ENCODE measurements at places on chromosomes 7 and 10.

- peak; percentile 72 for DNase-seq
Observed at GRCh38 chr10:71569775-71570588, 149.6 kb downstream of the C10orf105 start.

DNA sequence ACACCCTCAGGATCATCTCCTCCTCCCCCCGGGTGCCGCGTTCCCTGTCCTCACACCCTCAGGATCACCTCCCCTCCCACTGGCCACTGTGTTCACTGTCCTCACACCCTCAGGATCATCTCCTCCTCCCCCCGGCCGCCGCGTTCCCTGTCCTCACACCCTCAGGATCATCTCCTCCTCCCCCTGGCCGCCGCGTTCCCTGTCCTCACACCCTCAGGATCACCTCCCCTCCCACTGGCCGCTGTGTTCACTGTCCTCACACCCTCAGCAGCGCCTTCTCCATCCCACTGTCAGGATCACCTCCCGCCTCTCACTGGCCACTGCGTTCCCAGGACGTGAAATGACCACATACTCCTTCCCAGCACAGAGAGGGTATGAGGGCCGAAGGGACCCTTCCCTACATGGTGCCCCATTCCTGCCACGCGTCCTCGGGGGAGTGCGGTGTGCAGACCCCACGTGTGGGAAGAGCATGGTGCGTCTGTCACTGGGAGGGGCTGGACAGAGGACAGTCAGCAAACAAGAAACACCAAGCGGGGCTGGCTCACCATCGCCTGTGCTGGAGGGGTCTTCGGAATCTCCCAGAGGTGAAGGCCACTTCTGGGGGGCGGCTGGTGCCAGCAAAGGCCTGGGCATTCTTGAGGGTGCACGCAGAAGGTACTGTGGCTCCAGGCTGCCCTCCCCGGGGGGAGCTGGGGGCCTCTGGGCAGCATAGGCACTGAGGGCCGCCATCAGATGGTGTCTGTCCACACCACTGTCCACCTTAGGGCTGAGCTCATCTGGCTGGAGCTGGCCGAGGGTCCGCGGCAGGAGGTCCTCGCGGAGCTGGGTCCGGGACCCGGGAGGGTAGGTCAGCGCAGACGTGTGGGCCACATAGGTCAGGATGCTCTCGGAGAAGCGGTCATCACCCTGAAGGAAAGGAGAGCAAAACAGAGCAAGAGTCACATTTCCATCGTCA lies 421.0 kb downstream of the PTPRN2 start:
- DNase-seq: no peak

DNA sequence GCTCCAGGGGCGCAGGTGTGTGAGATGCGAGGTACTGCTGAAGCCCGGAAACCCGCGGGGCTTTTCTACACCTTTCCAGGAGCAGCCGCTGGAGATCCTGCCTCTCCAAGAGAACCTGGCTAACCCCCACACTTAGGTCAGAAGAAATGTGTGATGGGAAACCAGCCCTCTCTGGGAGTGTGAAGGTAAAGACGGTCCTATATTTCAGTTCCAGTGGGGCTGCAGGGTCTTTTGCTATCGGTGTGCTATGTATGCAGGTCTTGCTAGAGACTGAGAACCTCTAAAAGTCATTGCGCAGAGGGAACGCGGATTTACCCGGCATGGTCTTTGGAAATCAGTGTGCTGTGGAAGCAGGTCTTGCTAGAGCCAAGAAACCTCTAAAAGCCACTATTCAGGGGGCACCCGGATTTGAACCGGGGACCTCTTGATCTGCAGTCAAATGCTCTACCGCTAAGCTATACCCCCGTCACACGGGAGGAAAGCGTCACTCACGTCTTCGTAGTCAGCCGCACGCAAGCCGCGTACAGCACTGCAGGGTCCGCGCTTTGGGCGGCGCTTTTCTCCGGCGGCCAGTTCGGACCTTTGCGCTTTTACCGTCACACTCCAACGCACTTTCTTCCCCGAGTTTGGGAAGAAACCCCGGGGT lies 46.0 kb downstream of the ZNF777 start:
- DNase-seq: peak; percentile 16

DNA sequence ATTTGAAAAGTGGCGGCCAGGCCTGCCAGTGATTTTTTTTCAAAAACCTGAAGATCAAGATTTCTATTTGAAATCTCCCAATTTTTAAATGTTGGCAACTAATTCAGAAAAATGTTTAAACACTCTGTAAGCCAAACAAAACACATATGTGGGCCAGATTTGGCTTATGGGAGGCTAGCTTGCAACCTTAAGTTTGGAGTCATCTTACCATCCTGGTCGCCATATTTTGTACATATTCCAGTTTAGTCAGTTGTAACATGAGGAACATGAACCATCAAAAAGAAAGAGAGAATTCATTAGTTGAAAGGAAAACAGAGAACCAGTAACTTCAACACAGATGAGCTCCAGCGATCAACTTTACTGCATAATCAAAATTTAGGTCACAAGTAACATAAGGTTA lies 115.4 kb downstream of the TMEM26 start:
- no peak for DNase-seq

DNA sequence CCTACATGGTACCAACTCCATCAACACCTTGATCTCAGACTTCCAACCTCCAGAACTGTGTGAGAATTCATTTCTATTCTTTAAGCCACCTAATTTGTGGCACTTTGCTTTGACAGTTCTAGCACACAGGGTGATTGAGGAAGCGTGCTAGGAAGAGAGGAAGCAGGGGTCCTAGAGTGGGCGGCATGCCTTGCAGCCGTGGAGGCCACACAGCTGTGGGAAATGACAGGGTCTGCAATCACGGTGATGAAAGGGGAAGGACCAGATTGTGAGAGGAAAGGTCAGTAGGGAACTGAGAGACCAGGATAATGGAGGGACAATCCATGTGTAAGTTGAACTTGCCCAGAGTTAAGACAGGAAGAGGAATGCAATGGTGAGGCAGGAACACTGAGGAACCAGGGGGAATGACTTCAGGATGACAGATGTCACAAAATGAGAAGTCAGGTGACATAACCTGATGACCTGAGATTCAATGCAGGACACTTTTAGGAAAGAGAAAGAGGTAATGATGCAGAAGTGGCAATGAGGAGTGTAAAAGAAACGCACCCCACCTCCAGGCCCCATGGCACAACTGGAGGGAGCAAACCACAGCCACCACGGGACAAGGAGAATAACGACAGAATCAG lies 87.3 kb upstream of the PIK3CG start:
- no peak for DNase-seq

DNA sequence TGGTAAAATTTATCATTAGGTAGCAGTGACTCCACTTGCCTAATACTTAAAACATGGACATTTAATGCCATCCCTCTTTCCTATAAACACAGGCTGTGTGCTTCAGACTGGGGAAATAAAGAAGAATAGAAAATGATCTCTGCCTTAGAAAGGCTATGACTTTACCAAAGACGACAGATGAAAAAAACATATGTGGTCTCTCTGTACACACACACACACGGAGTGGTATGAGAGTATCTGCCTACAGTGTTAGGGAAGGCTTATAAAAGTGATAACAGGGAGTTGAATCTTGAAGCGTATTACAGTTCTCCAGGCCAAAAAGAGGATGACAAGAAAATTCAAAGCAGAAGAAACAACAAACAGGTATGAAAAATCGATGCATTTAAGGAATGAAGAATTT lies 38.2 kb downstream of the MINDY3 start:
- no peak for DNase-seq

DNA sequence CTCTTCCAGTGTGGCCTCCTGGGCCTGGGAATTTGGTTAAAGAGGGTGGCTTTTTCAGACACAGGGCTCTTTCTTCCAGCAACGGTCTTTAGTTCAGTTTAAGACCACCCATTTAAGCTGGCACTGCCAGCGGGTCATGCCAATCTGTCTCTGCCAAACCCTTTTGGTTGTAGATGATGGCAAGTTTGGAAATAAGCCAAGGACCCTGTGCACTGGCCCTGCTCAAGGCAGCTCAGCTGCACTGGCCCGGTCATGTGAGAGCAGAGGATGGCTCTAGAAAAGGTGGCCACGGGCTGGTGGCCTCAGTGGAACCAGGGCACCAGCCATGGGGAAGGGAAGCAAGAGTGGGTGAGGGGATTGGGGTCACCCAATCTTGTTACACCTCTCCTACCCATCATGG lies 294.1 kb downstream of the GLRX3 start:
- DNase-seq: no peak

DNA sequence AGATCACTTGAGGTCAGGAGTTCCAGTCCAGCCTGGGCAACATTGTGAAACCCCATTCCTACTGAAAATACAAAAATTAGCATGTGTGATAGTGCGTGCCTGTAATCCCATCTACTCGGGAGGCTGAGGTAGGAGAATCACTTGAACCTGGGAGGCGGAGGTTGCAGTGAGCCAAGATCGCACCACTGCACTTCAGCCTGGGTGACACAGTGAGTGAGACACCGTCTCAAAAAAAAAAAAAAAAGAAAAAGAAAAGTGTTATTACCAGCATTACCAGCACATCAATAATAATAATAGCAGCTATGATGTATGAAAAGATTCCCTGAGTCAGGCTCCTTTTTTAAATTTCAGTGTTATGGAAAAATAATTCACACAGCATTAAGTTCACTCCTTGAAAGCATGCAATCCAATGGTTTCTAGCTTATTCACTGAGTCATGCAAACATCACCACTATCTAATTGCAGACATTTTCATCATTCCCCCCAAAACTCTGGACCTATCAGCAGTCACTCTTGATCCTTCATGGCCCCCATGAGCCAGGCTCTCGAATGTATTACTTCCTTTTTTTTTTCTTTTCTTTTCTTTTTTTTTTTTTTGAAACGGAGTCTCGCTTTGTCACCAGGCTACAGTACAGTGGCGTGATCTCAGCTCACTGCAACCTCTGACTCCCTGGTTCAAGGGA lies 228.4 kb downstream of the FANK1 start:
- DNase-seq: no peak

DNA sequence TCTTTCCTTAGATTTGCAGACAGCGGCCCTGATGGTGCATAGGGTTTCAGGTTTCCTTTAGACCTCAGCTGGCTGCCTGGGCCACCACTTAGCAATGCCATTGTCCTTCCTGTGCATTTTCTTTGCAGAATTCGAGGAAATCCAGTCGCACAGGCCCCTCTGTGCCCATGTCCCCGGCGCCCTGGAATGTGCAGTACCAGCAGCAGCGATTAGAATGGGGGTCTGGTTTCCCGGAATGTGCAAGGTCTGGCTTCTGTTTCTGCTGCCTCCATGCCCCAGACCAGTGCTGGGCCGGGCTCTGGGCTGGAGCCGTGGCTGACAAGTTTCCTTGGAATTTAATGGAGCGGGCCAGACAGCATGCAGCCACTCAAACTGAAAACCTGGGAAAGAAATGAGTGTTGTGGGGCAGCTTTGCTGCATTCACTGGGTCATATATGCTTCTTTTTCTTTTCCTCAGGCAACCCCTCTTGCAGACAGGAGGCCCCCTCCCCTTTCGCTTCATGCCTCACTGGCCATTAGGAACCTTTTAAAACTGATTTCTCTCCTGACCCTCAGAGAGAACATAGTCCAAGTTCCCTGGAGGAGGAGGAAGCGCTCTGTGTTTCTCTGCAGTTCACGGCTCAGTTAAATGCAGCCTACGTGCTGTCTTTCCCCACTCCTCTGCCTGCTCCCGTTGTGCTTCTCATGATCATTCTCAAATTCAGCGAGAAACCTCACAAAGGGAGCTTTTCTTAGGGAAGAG lies 14.4 kb downstream of the HTRA1 start:
- no peak for DNase-seq

- no peak for DNase-seq
Observed at GRCh38 chr7:94382132-94382531, 12.6 kb upstream of the COL1A2 start.

DNA sequence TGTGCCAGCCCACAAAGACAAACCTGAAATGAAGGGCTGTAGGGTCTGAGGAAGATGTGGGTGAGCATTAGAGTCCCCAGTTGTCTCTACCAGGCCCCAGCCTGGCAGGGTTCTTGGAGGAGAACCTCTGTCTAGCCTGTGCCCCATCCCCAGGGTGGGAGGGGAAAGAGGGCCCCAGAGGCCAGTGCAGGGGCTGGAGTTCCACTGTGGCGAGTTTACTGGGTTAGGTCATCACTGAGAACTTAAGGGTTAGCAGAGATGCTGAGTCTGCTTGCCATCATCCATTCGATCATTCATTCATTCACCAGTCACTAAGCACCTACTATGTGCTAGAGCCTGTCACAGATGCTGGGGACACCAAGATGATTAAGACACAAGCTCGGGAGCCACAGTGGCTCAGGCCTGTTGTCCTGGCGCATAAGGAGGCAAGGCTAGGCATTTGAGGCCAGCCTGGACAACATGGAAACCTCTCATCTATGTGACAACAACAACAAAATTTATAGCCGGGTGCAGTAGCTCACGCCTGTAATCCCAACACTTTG lies 2.6 kb downstream of the ANKRD2 start:
- no peak for DNase-seq

GRCh38 chr10:43235070-43235900 lies 31.6 kb downstream of the RASGEF1A start:
- no peak for DNase-seq

GRCh38 chr10:122646511-122647382 lies 52.9 kb downstream of the C10orf120 start:
- DNase-seq: no peak

GRCh38 chr10:102274062-102274461 lies 28.7 kb downstream of the GBF1 start:
- DNase-seq: no peak

GRCh38 chr10:2986391-2986801 lies 81.0 kb upstream of the PFKP start:
- no peak for DNase-seq

- no peak for DNase-seq
Observed at GRCh38 chr7:23469961-23470250, 385 bp downstream of the IGF2BP3 start.

DNA sequence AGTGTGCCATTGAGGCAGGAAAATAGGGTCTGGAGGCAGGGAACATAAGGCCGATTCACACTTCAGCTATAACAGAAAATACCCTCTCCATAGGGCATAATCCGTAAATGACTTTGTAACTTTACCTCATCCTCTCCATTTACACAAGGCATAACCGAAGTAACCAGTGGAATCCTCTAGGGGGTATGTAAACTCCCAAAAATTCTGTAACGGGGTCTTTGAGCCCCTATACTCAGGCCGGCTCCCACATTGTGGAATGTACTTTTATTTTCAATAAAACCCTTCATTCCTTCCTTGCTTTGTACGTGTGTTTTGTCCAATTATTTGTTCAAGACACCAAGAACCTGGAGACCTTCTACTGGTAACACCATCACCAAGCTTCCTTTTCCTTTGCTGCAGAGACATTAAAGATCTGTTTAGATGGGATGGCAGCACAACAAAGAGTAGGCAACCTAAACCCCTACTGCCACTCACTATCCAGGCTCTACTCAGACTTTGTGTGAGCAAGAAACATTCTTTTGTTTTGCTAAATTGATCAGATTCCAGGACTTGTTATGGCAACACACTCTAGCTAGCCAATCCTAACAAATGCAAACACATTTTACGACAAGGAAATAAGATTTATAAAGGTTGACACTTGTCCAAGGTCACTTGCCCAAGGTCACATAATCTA lies 99.3 kb downstream of the DGKI start:
- DNase-seq: no peak

Data from germinal center (tissue), 1 donor.